Activated CD4-positive, alpha-beta T cell treated with anti-CD3 and anti-CD28 coated beads for 24 hours (primary cell): ENCODE measurements at places on chromosomes 11 and 22.

DNA sequence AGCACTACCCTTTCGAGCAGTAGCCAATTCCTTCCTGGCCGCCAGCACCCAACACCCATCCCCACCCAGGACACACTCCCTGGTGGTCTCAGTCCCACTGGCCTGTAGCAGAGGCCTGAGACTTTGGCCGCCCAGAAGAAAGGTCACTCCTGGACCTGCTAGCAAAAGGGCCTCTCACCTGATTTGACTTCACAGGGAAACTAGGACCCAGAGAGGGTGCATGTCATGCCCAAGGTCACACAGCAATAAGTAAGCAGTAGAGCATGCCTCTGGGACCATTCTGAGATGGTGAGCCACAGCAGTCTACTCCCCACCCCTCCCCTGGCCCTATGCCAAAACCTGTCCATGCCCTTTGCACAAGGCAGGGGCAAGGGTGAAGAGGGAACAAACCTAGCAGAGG is 7.3 kb downstream of the ARRB1 start:
- no peak for DNase-seq

GRCh38 chr11:125874556-125875124 is 12.8 kb upstream of the HYLS1 start:
- peak; percentile 27 for DNase-seq

GRCh38 chr11:61679893-61680621 is at the start of gene DAGLA:
Gene DAGLA, plus strand, starts transcription at chr11:61680391. Its CDS starts 39,765 bp downstream, at chr11:61720156.
- DNase-seq: peak; percentile 60

DNA sequence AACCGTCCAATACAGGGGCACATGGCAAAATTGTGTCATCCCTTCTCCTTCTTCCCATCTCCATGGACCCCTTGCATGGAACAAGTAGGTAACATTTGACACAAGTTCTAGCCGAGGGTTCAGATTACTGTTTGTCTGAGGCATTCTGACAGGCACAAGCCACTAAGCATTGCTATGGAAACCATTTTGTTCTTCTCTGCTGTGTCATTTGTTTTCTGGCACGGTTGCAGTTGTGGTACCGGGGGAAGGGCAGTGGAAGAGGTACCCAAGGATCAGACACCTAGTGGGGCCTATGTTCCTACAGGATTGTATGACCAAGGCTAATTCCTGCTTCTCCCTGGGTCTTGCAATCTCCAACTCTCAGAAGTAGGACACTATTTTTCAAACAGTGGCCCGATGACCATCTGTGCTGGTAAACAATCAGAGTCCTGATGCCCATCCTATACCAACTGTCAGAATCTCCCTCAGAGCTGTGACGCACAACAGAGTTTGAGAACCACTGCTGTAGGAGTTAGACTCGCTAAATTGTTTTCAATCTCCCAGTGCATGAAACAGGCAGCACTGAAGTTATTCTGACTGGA is 69.3 kb downstream of the KCNC1 start:
- no peak for DNase-seq

- no peak for DNase-seq
Observed at GRCh38 chr11:57556041-57556440, 11.4 kb downstream of the UBE2L6 start.

GRCh38 chr11:16086229-16086819 is 270.0 kb downstream of the SOX6 start:
- no peak for DNase-seq

- no peak for DNase-seq
Observed at GRCh38 chr11:70536051-70536877, 137.9 kb downstream of the CTTN start.

DNA sequence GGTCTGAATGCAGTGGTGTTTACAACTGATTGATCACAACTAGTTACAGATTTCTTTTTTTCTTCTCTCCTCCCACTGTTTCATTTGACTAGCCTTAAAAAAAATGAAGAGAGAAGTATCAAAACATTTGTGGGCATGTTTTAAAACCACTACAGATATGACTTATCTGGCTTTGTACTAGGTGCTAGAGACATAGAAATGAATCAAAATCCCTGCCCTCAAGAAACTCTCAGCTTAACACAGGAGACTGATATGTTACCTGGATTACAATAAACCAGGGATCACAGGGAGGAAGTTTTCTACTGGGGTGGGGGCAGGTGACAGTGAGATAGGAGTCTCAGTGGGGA is 25.2 kb upstream of the CTR9 start:
- no peak for DNase-seq

- DNase-seq: no peak
Observed at GRCh38 chr22:29093501-29094300, 20.9 kb downstream of the KREMEN1 start.

- peak; percentile 60 for DNase-seq
Observed at GRCh38 chr22:50529897-50530579, at the start of gene TYMP. Gene TYMP, minus strand, starts transcription at chr22:50530012. Its CDS starts 303 bp downstream, at chr22:50529709.

- no peak for DNase-seq
Observed at GRCh38 chr11:86781546-86781945, 18.8 kb upstream of the PRSS23 start.

DNA sequence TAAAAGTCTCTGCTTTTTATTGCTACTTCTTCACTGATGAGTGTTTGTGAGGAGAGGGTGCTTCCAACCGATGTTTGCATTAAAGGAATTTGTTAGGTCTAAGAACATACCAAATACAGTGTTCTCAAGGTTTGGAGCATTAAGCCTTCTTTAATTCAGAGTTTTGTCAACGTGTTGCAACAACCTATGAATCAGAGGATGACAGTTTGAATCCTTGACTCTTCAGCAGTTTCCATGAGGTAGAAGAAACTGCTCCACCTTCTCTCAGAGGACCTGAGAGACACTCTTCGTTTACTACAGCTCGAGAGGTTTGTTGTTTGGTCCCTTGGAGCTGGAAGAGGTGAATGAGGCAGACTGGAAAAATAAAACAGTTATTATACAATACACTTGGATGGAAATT is 55.7 kb downstream of the NCAM1 start:
- DNase-seq: no peak

DNA sequence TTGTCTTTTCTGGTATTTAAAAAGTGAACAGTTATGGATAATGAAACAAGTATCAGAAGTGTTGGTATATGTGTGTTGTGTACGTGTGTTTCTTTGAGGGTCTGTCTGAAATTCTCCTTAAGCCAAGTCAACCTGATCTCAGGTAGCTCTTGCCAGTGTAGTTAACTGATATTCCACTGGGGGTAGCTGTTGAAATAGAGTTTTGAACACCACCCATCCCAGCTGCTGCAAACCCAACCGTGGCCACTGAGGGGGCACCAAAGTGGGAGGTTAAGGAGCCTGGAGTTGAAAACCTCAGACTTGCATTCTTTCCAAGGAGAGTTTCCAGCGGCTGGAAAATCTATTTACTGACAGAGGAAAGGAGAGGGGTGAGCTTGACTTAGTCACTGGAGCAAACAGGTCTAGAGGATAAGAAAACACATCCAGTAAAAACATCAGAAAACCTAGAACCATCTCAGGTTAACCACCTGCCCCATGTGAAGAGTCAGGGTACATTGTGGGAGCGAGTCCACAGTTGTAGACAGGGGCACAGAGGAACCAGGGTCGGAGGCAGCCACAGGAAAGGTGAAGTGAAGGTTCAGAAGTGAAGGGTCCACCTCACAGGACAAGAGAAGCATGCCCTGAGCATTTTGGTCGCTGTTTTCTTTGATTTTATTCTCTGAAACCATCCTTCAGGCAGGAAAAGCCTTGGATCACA is 8.8 kb upstream of the CUL5 start:
- no peak for DNase-seq

DNA sequence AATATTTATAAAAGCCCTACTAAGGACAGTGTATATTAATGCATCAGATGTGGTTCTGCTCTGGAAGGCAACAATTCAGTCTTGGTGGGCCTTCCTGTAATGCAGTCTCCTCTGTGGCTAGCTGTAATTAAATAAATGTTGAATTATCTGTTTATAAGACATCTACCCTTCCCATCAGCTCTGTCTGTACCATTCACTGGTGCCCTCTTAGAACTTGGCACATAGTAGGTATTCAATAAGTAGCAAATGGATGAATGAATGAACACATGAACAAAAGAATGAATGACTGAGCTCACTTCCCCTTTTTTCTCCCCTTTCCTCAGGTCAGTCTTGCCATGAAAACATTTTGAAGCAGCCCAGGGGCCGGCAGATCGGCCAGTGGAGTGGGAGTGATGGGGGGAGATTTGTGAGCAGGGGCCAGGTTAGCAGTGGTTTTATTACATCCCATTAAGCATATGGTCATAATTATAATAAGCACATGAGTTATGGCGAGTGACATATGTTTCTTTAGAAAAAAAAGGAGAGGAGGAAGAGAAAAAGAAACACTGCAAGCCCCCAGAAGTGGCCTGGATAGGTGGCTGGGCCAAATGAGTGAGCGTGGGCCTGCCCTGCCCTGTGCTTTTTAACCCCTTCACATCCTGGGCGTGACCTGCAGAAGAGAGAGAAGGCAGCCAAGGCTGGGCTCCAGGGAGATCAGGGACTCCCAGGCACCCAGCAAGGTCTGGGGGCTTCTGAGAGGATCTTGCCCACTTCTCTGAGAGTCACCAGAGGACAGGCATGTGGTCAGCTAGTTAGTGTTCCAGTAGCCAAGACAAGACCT is 48.6 kb upstream of the CD82 start:
- DNase-seq: no peak

DNA sequence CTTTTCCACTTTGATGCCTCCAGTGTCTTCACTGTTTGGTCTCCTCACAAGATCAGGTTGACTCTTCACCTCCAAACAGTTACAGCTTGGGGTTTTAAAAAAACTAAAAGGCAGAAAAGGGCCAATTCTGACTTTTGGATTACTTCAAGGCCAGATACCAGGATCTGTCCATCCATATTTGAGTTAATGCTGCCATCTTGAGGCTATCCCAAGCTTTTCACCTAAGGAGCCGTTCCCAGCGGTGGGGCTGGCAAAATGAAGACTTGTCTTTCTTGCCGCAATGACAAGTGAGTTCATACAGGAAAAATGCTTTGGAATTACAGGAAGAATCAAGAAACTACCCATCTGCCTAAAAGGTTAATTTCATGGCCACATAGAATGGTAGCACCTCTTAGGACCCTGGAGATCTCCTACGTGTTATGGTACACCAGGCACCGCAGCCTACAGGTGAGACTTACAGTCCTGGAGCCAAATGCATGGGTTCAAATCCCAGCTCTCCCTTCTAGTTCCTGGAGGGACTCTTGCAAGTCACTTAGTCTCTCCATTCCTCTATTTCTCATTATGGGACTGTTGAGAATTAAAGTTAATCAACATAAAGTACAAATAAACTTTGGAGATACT is 6.0 kb upstream of the OR5B21 start:
- no peak for DNase-seq

DNA sequence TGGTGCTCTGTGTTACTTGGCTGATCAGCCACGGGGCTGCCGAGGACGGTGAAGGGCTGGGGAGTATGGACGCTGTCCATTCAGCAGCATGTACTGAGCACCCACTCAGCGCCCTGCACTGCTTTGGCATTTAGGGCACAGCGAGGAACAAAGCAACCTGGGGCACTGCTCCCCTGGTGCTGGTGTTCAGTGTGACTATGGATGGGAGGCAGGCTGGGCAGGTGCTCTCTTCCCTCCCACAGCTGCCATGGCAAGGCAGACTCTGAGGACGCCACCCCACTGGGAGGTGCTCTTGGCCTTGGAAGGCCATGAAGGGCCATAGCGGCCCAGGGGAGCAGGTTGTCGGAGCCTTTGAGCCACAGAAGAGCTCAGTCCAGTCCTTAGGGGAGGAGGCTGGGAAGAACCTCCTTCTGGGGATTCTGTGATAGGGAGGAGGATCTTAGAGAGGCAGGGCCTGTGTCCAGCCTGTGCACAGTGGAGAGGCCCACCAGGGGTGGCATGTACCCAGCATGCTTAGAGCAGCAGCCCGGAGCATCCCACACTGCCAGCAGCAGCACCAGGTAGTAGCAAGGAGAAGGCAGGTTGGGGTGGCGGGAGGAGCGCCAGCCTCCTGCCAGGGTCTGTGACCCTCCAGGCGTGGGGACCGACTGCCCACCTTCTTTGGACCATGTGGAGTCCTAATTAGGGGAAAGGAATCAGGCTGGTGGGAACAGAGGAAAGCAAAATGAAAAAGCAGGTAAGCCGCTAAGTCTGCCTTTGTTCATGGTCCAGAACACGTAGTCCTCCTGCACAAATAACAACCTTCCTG is 141.8 kb downstream of the MPPED1 start:
- DNase-seq: no peak

GRCh38 chr22:38833061-38833460 is 10.8 kb downstream of the NPTXR start:
- no peak for DNase-seq

GRCh38 chr11:105705786-105706530 is 96.1 kb downstream of the GRIA4 start:
- DNase-seq: no peak

DNA sequence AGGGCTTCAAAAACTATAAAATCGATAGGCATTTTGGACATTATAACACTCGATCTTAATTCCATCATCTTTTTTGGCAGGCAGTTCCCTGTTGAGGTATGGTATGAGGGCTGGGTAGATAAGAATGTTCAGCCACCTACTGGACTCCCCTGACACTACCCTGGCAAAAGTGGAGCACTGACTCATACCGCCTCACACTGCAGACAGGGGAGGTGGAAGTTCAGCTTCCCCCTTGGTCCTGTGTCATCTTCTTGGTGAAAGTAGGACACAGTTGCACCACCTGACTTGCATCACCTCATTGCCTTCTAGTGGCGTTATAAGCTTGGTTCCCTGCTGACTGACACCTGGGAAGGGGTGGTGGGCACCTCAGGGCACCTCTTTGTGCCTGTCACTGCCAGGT is 30.4 kb downstream of the PAAF1 start:
- DNase-seq: no peak

- DNase-seq: no peak
Observed at GRCh38 chr11:19220903-19221724, 19.3 kb upstream of the CSRP3 start.

GRCh38 chr11:7691759-7692350 is 14.4 kb downstream of the OVCH2 start:
- no peak for DNase-seq

- peak; percentile 43 for DNase-seq
Observed at GRCh38 chr22:50498322-50498890, 9.1 kb downstream of the LMF2 start.

DNA sequence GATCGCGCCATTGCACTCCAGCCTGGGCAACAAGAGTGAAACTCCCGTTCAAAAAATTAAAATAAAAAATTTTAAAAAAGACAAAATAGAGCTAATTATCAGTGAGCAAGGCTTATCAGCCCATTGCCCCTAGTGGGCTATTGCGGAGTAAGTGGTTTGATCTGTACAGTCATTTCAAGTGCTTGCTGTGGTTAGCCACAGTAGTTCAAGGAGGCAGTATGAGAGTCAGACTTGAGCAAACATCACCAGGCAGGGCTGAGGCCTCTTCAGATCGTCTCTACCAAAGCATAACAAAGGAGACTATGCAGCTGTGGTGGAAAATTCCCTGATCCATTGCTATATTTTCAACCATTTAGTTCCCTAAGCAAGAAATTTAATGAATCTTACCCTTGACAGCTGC is 4.3 kb upstream of the SBF2 start:
- DNase-seq: no peak

DNA sequence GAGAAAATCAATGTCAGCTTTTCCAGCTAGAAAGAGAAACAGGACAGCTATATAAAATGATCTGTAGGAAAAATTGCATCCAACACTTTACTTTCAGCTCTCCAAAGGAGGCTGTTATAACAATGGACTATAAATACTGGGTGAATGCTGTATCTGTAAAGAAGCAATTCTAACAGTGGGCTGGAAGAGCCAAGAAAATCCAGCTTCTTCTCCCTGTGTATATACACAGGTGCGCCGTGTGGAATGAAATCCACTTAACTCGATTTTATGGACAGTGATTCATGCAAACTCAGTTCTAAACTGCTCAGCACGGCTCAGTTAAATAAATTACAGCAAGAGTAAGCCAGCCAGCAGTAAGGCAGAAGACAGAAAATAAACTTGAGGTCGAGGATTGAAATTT is 32.5 kb upstream of the LMO2 start:
- no peak for DNase-seq
